NCI-H1105 treated with DMSO at 0.1 percent for 48 hours (cell line): ENCODE measurements at places on chromosomes 1 and 21.

GRCh38 chr1:79646880-79647279 is 640.4 kb upstream of the ADGRL4 start:
- DNase-seq, result no peak

GRCh38 chr1:207858281-207858680 is 52.6 kb downstream of the CD34 start:
- no peak for DNase-seq

DNA sequence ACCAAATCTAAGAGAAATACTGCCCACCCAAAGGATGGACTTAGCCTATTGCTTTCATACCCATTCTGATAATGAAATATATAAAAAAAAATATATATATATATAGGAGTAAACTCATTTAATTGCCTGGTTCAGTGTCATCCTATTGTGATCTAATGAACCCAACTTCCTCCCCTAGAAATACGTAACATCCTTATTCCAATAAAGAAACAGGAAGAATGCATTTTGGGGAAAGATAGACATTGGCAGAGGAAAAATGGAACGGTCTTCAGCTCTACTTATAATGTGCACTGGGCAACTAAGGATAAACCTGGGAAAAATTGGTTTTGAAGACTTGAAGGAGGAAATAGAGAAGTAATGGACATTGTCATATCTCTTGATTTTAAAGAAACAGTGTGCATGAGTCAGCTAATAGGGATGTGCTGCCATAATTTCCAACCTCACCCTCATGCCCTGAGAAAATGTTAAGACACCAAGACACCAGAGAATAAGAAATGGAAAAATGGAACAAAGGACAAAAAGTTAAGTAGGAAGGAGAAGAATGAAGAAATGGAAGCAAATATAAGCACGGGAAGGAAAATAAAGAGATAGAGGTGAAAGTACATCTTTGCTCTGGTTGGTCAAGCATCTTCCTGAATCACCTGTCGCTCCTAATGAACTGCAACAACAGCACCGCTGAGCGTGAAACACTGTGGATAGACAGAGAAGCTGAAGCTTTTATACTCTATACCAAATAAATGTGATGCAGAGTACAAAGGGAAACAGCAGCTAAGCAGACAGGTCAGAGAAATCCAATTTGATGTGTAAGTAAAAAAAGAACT is 5.4 kb downstream of the UBR4 start:
- DNase-seq, result no peak

GRCh38 chr21:34105947-34106541 is 32.7 kb downstream of the MRPS6 start:
- no peak for DNase-seq

DNA sequence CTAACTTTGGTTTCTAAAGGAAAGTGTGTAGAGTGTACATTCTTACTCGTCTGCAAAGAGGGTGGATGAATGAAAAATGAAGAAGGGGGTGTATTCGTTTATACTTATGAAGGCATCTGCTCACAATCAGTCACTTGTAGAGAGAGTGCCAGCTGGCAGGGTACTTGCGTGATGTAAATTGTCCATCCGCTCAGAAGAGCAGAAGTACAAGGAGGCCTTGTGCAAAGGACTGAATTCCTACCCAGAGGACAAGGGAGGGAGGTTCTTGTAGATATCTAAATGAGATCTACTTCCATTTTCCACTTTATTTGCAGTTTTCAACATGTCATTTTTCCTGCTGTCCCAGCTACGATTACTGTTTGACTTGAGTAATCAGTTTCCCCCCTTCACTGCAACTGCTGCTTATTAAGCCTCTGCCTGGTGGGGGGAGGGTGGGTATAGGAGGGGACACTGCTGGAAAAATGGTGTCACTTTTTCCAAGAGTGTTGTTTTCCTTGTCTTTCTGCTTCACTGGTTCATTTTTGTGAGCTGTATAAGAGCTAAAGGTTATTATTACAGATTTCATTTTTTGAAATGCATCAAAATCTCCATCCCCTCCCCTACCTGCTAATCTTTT is 67.3 kb downstream of the LAMC1 start:
- DNase-seq, result no peak

DNA sequence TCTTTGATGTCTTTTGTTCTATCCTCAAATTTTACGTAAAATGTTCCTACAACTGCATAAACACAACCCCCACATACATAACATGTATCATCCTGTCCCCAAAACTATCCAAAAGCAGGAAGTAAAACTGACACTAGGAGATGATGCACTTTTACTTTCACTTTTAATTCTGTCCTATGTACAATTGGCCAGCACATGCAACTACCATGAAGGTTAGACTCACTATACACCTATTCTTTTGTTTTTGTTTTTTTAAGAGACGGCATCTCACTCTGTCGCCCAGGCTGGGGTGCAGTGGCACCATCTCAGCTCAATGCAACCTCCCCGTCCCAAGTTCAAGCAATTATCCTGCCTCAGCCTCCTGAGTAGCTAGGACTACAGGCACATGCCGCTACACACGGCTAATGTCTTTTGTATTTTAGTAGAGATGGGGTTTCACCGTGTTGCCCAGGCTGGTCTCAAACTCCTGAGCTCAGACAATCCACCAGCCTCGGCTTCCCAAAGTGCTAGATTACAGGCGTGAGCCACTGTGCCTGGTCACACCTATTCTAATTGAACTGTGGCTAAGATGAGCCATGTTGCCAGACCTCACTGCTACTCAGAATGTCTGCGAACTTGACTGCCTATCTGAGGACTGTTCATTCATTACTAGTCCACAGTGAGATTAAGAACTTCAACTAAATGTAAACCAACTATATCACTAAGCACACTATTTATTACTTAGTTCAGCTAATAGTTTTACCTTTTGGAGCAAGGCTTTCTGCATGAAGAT is 48.0 kb downstream of the TOR3A start:
- no peak for DNase-seq

DNA sequence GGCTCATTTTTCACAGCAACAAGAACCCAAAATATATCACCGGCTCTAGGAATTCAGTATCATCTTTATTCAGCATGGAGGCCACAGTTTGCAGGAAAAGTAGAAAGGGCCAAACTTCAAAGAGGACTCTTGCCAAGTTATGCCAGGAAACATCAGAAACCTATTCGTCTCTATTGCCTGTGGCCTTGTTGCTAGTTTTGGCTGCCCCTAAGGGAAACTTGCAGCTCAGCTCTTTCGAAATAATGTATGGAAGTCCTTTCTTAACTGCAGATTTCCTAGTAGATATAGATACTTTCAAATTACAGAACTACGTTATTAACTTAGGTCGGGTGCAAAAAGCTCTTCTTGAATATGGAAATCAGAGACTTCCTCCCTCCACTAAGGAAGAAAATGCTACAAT is 4.2 kb upstream of the NENF start:
- no peak for DNase-seq

GRCh38 chr1:82491301-82492048 is 690.7 kb downstream of the ADGRL2 start:
- no peak for DNase-seq

DNA sequence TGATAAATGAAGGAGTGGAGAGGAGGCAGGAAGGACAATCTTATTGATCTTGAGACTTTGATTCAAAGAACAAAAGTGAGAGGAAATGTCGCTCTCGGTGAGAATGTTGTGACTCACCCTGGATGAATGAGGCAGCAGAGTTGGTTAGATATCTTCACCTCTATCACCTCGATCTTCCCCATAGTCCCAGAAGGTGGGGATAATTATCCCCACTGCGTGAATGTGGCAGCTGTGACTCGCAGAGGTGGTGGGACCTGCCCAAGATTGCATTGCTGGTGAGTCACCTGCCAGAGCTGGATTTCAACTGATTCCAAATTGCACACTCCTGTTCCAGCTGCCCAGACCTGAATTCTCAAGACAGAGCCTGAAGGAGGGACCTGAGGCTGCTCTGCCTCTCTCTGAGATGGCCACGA is 105.0 kb downstream of the MATN1 start:
- DNase-seq, result no peak

DNA sequence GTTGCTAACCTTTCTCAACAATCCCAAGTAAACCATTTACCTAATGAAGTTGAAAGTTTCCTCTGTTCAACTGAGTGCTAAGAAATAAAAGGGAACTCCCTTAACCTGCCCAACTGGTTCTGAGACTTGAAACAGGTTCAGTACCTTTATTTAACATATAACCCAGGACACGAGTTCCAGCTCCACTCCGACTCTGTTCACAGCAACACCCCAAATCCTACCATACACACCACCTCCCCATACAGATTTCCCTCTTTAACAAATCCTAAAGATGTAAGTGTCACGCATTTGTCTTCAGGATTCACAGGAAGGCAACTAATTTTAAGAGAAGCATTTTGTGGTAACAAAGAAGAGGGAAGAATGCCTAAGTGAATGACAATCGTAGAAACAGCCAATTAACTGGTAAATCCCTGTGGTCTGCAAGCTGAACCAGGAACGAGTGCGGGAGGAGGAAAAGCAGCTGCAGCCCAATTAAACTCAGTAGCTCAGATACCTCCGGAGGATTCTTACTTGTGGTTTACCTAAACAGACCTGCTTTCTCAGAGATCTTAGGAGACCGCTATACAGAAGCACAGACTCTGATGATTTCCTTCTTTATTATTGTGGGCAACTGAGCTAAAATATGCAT is 134.5 kb upstream of the MAGI3 start:
- no peak for DNase-seq

GRCh38 chr1:147246044-147246690 is 3.7 kb downstream of the CHD1L start:
- no peak for DNase-seq

GRCh38 chr21:46482846-46483231 is 24.1 kb downstream of the DIP2A start:
- no peak for DNase-seq

- no peak for DNase-seq
These were observed 6.2 kb downstream of the MEF2D start for GRCh38 chr1:156494309-156494895.
